Cardiac septum (tissue), 1 donor: ENCODE measurements at places on chromosomes 7 and 10. TPM values are rescaled to one million over a fixed set of nuclear protein-coding genes. Genes with fewer than 3 reads are reported as not detected.

Gene BMPR1A
- total RNA-seq: 60.0 TPM

Gene ITIH2
- total RNA-seq: not detected

Gene ADARB2
- total RNA-seq: not detected

- no peak for DNase-seq
Observed at GRCh38 chr10:84063440-84063839, 75.9 kb upstream of the GHITM start.

DNA sequence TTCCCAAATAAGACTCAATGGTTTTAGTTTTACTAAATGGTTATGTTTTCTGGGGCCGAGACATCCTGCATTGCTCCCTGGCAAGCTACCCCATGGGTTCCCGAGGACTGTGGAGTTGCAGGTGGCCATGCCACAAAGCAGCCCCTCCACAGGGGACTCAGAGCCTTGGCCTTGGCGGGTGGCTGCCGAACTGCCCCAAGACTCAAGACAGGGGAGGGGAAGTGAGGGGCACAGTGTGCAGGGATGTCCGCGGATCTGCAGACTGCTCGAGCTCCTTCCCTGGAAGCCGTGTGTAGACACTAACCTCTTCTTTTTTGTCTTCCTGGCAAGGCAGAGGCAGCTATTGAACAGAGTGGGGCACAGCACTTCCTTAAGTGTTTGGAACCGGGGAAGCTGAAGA is 154.6 kb downstream of the EBF3 start:
- DNase-seq: no peak

GRCh38 chr7:77370606-77371005 is 45.5 kb downstream of the GSAP start:
- no peak for DNase-seq
